ENCODE measurements at places on chromosomes 1 and 21. TPM values are rescaled to one million over a fixed set of nuclear protein-coding genes. Genes with fewer than 3 reads are reported as not detected.

GRCh38 chr1:60759291-60759690, 323.1 kb upstream of the NFIA start:
- no peaks in the 10 kb centered on the region for H3K36me3 ChIP-seq
- H3K4me1 ChIP-seq = no peaks in the 10 kb centered on the region
- DNase-seq = no peak
- H3K27ac ChIP-seq = no peak overlapping the region

RIMKLA gene
- total RNA-seq = 4.9 TPM

GRCh38 chr21:46151989-46152926, 3.1 kb downstream of the FTCD start:
- H3K4me3 ChIP-seq = no peak overlapping the region
- H3K27ac ChIP-seq = no peak overlapping the region
- DNase-seq = no peak
- H3K4me1 ChIP-seq = peaks cover 7% of the 10 kb centered on the region
- no peaks in the 10 kb centered on the region for H3K27me3 ChIP-seq
- no peaks in the 10 kb centered on the region for H3K36me3 ChIP-seq

CFAP45 gene
- total RNA-seq = 0.59 TPM

DNA sequence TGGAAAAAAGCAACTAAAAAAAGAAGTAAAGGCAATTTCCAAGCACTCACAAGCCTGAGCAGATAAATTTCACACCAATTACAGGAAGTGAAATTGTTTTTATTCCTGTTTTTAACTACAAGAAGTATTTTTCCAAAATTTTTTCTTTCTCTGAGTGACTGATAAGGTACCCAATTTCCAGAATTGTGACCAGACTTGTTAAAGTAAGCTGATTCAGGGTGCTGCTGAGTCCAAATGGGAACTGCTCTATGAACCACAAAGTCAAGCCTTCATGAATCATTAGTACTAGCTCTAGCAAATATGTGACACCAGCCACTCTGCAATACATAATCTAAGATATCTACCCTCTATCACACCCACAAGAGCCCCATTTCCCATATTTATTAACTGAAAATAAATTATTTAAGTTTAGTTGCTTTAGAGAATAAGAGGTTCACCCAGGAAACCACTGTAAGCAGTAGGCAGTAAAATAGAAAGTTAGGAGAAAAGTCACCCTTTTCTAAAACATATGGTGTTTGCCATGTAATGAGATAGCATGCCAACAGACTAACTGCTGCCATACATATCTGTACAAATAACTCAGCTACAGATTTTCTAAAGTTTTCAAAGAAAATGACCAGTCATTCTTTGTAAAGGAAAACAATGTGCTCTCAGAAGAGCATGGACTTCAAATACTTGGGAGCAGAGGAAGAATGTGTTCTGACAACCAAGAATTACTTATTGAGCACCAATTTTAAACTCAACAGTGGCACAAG, 43.1 kb upstream of the TNFSF18 start:
- no peaks in the 10 kb centered on the region for H3K27me3 ChIP-seq
- H3K27ac ChIP-seq = no peak overlapping the region
- no peak for DNase-seq
- no peaks in the 10 kb centered on the region for H3K36me3 ChIP-seq

- H3K4me1 ChIP-seq = peaks cover 11% of the 10 kb centered on the region
- H3K27ac ChIP-seq = peak overlapping the region; percentile 92
- no peaks in the 10 kb centered on the region for H3K27me3 ChIP-seq
- peaks cover 12% of the 10 kb centered on the region for H3K36me3 ChIP-seq
- H3K4me3 ChIP-seq = peak overlapping the region; percentile 79
Measured at GRCh38 chr1:151282883-151283725, 1.0 kb downstream of the ZNF687 start.

GRCh38 chr1:30707412-30708360, 15.7 kb downstream of the MATN1 start:
- no peak overlapping the region for H3K4me3 ChIP-seq
- peak; percentile 48 for DNase-seq
- no peaks in the 10 kb centered on the region for H3K36me3 ChIP-seq
- no peaks in the 10 kb centered on the region for H3K4me1 ChIP-seq

GRCh38 chr21:36708286-36709029, 9.5 kb downstream of the SIM2 start:
- no peak overlapping the region for H3K4me3 ChIP-seq
- no peak for DNase-seq
- no peak overlapping the region for H3K27ac ChIP-seq
- H3K4me1 ChIP-seq = no peaks in the 10 kb centered on the region
- no peaks in the 10 kb centered on the region for H3K36me3 ChIP-seq

DNA sequence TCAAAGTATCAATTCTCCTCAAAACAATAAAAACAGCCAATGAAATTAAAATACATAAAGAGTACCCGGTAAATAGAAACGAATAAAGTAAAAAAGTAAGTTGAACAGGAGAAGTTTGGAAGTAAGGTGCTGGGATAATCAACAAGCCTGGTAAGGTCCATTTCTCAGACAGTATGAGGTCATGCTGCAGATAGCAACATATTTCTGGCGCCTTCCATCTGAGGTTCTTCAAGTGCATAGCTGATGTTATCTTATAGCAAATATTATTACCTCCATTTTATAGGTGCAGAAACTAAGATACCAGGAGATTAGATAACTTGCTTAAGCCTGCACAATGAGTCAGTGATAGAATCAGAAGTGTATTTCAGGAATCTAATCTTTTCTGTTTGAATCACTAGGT, 23.7 kb upstream of the CEP350 start:
- H3K27me3 ChIP-seq = no peaks in the 10 kb centered on the region
- no peaks in the 10 kb centered on the region for H3K4me1 ChIP-seq
- no peak overlapping the region for H3K4me3 ChIP-seq

GRCh38 chr1:153642161-153642560, 8.3 kb downstream of the CHTOP start:
- peaks cover under 1% of the 10 kb centered on the region for H3K4me1 ChIP-seq
- DNase-seq = no peak
- H3K4me3 ChIP-seq = no peak overlapping the region
- H3K27me3 ChIP-seq = no peaks in the 10 kb centered on the region

DNA sequence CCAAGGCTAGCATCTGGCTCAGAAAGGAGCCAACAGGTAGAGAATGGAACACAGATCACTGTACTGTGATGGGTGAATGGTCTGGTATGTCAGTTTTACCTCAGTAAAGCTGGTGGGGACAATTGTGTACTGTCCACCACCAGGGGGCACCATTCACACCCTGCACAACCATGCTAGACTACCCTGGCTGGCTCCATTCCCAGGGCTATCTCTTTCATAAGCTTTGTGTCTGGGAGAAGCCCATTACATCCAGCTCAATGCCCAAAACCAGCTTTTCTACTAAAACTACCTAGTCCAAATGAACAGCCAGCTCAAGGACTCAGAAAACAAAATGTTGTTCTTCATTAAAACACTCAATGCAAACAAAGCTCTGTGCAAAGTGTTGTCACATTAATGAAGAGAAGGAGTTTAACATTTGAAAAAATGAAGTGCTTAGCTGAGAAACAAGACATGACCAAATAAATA, 62.0 kb upstream of the RASAL2 start:
- H3K4me3 ChIP-seq = no peak overlapping the region
- H3K4me1 ChIP-seq = no peaks in the 10 kb centered on the region
- H3K27ac ChIP-seq = no peak overlapping the region

PLD5 gene
- not detected for total RNA-seq

DNA sequence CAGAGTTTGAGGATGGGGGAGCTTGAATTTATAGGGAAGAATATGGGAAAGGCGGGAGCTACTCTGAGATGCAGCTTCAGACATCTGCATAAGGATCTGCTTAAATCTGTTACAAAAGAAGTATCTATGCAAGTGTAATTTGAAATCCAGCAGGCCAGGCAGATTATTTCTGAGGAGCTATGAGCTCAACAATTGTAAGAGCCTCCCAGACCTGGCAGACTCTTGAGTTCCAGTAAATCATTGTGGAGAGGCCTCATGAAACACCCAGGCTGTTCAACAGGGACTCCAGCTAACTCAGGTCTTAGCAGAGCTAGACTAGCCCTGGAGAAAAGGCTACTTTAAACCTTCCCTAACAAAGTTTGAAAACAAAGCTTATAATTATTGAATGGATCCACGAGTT, 647.5 kb upstream of the CHRM3 start:
- no peak for DNase-seq
- no peaks in the 10 kb centered on the region for H3K4me1 ChIP-seq
- no peaks in the 10 kb centered on the region for H3K27me3 ChIP-seq
- no peak overlapping the region for H3K27ac ChIP-seq

CFHR2 gene
- not detected for total RNA-seq

DNA sequence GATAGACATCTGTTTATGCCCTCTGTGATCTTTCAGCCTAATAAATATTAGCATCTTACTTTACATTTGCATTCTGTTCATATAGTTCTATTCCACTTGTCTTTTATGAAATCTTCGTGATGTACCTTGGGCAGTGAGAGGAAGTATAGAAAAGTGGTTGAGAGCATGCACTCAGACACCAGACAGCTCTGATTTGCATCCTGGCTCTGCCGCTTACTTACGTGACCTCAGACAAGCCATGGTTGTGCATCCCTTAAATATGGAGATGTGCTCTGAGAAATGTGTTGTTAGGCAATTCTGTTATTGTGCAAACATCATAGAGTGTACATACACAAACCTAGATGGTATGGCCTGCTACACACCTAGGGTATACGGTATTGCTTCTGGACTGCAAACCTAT, 22.9 kb downstream of the OVGP1 start:
- H3K4me1 ChIP-seq = no peaks in the 10 kb centered on the region
- H3K27me3 ChIP-seq = peaks cover 25% of the 10 kb centered on the region
- DNase-seq = no peak
- H3K36me3 ChIP-seq = no peaks in the 10 kb centered on the region
- no peak overlapping the region for H3K27ac ChIP-seq

- no peaks in the 10 kb centered on the region for H3K27me3 ChIP-seq
- DNase-seq = peak; percentile 35
- no peak overlapping the region for H3K4me3 ChIP-seq
- no peaks in the 10 kb centered on the region for H3K36me3 ChIP-seq
- H3K27ac ChIP-seq = no peak overlapping the region
Measured at GRCh38 chr1:182990413-182991144, 32.6 kb upstream of the LAMC1 start.

- peak; percentile 81 for DNase-seq
- no peaks in the 10 kb centered on the region for H3K27me3 ChIP-seq
- H3K27ac ChIP-seq = no peak overlapping the region
- no peak overlapping the region for H3K4me3 ChIP-seq
- H3K4me1 ChIP-seq = peaks cover 7% of the 10 kb centered on the region
Measured at GRCh38 chr1:209884665-209885117, 53.3 kb upstream of the SYT14 start.

DNA sequence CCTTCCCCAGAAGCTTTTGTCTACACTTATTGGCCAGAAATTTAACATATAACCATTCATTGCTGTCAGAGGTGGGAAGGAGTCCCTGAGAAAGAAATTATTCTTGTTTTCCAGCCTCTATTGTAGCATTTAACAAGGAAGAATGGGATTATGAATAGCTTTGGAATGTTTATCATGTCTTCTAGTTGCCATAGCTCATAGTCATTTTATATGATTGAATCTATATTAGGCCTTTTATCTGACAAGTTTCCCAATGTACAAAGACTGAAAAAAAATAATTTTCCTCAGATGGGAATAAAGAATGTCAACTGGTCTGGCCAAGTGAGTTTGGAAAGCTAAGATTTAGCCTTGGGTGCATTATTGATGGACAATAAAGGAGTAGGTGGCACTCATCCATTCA, 28.3 kb downstream of the PTPRC start:
- H3K27me3 ChIP-seq = no peaks in the 10 kb centered on the region
- no peaks in the 10 kb centered on the region for H3K36me3 ChIP-seq
- no peak overlapping the region for H3K27ac ChIP-seq
- DNase-seq = no peak
- H3K4me3 ChIP-seq = no peak overlapping the region

DNA sequence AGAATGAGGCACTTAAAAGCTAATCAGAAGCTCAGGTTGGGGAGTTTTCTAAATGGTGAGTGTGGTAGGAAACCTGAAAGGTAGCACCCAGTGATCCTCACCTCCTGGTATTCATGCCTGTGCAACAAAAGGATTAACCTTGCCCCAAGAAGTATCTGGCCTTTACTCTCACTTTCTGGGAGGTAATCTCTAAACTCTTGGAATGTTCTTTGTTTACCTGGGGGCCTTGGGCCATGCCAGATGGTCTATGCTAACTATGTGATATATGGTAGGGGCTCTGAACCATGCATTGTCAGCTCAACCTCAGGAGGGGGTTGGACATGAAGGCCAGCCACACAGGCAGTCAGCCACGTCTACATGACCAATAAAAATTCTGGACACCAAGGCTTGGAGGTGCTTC, 24.4 kb upstream of the TRIM33 start:
- no peaks in the 10 kb centered on the region for H3K36me3 ChIP-seq
- H3K4me1 ChIP-seq = no peaks in the 10 kb centered on the region
- DNase-seq = no peak
- H3K27me3 ChIP-seq = no peaks in the 10 kb centered on the region
- H3K27ac ChIP-seq = no peak overlapping the region

NOL9 gene
- total RNA-seq = 46.4 TPM

S100A16 gene
- 196 TPM for total RNA-seq

GRCh38 chr21:43782431-43783097, 6.5 kb upstream of the CSTB start:
- H3K27me3 ChIP-seq = no peaks in the 10 kb centered on the region
- H3K27ac ChIP-seq = no peak overlapping the region
- DNase-seq = peak; percentile 19
- H3K36me3 ChIP-seq = no peaks in the 10 kb centered on the region

VHLL gene
- total RNA-seq = not detected

DNA sequence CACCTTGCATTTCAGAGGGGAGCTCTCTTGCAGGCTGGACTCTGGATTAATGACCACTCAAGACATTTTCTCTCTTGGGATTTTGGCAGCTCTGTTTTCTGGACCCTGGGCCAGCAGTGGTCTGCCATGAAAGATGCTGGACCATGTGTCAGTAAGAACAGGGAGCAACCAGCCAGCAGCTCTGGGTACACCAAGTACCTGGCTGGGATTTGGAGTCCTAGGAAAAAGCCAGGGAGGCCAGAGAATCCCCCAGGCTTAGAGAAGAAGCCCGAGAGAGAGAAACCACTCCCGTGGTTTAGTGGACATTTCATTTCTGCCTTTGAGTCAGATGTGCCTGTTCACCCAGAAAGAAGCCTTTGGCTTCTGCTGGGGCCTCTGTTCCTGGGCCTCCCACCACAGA, 2.5 kb downstream of the NFASC start:
- DNase-seq = no peak
- no peaks in the 10 kb centered on the region for H3K4me1 ChIP-seq
- no peaks in the 10 kb centered on the region for H3K36me3 ChIP-seq
- no peak overlapping the region for H3K27ac ChIP-seq
- no peak overlapping the region for H3K4me3 ChIP-seq

DNA sequence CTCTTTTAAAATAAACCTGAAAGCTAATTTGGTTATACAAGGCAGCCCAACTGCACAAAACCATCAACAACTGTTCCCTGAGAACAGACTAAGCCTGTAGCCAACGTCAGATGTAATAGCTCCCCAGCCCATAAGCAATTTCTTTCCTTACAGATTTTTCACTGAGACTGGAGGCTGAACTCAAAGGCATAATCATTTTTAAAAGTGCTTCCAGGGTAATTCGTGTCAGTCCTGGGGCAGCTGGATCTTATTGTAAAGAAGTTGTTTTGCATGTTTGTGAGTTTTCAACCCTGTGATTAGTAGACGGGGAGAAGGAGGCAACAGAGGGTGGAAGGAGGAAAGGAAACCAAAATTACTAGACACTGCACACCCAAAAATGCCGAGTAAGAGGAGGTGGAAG, 3.2 kb downstream of the DPT start:
- no peaks in the 10 kb centered on the region for H3K4me1 ChIP-seq
- H3K36me3 ChIP-seq = no peaks in the 10 kb centered on the region
- H3K4me3 ChIP-seq = no peak overlapping the region
- DNase-seq = no peak
- H3K27ac ChIP-seq = no peak overlapping the region
